ENCODE measurements at places on chromosomes 13 and 19.

DNA sequence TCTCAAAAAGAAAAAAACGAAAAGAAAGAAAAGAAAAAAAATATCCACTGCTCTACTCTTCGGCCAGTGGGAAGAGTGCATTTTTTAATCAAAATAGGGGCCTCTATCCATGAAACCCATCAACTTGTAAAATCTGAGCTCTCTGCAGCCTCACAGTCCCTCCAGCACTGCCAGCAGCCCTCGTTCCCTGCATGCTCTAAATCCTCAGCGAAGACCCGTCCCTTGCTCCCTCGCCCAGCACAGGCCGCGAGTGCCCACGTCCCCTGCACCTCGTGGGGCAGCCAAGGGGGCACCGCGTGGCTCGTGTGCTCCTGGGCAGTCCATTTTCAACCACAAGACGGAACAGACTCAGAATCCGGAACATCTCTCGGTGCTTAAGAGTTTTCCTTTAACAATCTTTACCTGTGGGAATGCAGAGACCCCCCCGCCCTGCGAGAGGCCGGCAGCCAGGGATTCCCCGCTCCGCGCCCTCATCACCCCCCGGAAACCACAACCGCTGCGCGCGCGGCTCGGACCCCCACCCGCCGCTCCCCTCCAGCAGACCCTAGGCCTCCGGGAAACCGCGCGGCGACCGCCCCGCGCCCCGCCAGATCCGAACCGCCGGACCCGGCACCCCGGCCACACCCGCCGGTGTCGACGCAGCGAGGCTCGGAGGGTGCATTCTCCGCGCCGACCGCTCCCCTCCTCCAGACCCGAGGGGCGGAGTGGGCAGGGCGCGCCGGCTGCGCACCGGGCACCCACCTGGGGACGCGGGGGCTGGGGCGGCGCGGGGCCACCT is 638 bp downstream of the ANKRD27 start:
- no peak for DNase-seq

DNA sequence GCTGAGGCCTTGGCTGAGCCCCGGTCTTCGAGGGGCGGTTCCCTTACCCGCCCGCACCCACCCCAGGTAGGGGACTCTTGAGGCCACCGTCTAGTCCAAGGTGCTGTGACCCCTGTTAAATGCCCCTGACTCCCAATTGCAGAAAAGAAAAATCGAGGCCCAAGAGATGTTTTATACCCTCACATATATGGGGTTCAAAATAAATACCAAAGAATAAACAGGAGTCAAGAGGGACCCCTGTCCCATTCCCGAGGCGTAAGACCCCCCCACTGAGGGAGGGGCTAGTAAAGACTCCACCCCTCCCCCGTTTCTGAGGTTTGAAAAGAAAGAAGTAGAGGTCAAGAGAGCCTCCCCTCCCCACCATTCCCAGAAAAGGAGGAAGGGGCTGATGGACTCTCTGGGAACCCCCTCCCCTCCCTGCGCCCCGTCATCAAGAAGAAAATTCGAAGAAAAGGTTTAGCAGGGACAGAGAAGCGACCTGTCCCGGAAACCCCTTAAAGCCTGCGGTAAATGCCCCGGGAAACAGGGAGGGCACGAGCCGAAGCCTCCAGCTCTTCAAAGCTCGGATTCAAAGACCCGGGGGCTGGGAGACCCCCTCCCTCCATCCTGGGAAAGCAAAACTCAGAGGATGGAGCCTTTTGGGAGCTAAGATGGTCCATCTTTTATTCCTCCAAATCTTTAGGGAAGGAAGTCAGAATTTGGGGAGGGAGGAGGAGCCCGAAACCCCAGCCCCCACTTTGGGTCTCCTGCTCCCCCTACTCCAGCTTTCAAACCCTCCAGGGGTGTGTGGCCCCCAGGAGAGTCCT is 755 bp upstream of the RAB3A start:
- DNase-seq = peak; percentile 92

GRCh38 chr13:45055198-45055901 is 65.0 kb upstream of the GTF2F2 start:
- peak; percentile 82 for DNase-seq

- peak; percentile 67 for DNase-seq
Observed at GRCh38 chr13:21234526-21234925, 58.1 kb downstream of the MRPL57 start.

DNA sequence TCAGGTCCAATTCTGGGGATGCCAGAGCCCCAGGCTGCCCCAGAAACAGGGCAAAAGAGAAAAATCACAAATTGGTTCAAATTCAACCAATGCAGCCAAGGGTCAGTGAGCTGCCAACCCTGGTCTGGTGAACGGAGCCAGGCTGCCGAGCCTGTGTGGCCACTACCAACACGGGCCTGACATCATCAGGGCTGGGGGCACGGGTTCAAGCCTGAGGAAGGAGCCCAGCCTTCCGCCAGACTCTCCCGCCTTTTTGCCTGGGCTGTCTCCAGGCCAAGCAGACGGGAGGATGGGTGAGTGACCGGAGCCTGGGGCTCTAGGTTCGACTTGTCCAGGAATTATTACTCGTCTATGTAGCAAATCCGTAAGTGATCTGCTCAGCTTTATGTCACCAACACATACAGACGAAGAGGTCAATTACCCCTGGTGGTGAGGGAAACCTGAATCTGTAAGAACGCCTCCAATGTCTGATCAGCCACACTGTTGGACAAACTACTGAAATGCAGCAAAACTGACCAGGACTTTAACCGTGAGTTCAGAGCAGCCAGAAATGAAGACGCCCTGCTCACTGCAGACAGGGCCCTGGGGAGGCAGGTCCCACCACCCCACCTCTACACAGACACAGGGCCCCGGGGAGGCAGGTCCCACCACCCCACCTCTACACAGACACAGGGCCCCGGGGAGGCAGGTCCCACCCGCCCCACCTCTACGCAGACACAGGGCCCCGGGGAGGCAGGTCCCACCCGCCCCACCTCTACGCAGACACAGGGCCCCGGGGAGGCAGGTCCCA is 31.8 kb downstream of the RAB20 start:
- DNase-seq = no peak

DNA sequence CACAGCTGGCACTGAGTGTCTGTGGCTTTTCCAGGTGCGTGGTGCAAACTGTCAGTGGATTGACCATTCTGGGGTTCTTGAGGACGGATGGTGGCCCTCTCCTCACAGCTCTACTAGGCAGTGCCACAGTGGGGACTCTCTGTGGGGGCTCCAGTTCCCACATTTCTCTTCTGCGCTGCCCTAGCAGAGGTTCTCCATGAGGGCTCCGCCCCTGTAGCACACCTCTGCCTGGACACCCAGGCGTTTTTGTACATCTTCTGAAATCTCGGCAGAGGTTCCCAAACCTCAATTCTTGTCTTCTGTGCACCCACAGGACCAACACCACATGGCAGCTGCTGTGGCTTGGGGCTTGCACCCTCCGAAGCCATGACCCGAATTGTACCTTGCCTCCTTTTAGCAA is 9.2 kb downstream of the ZNF627 start:
- no peak for DNase-seq

GRCh38 chr13:67090856-67091255 is 139.3 kb downstream of the PCDH9 start:
- DNase-seq = peak; percentile 28

- no peak for DNase-seq
Observed at GRCh38 chr19:3275583-3276340, 51.3 kb downstream of the CELF5 start.

DNA sequence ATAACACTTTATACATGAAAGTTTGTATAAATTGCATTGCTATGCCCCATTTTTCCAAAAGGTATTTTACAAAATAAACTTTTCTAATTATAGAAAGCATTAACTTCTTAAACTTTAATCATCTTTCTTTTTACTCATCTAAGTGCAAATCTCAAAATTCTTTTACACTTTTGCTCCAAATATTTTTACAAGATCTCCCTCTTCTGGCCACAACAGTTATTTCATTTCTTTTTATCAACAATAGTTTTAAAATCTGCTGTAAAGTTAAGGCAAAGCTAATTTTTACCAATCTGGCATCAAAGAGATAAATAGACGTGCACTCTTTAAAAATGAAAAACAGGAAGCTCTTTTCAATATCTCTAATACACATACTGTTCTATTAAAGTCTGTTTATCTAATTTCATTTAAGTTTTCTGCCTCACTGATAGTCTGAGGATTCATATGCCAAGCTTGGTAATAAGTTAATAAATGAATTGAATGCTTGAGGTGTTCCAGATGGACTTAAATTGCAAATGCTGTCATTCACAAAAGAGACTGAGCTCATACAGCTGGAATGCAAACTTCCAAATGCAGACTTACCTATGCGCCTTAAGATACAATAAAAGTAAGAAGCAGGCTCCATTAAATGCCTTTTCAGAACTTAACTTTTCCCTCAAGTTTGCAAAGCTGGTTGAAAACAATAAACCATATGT is 583.0 kb upstream of the ATXN8OS start:
- DNase-seq = peak; percentile 14

- DNase-seq = peak; percentile 84
Observed at GRCh38 chr13:111460548-111461444, 140.4 kb downstream of the TEX29 start.

GRCh38 chr13:98738213-98738612 is 14.3 kb downstream of the SLC15A1 start:
- DNase-seq = no peak

- no peak for DNase-seq
Observed at GRCh38 chr19:21308773-21309172, 20.4 kb downstream of the ZNF708 start.

- DNase-seq = no peak
Observed at GRCh38 chr19:4715529-4716221, 8.0 kb downstream of the DPP9 start.
